A549 treated with dexamethasone at 1 μM for 4 hours (cell line): ENCODE measurements at places on chromosomes 13 and 19. TPM values are rescaled to one million over a fixed set of nuclear protein-coding genes. Genes with fewer than 3 reads are reported as not detected.

Gene CTXN1
- 8.2 to 19.6 TPM (median 17.2 TPM) in 5 replicates for total RNA-seq

Gene ZNF382
- total RNA-seq = 0.05 to 0.07 TPM (median 0.06 TPM) in 4 of 5 replicates, not detected in the other

Gene STAP2
- total RNA-seq = not detected in 5 replicates

Gene SPTBN4
- total RNA-seq = 0.41 to 0.73 TPM (median 0.66 TPM) in 5 replicates

Gene A1BG
- 8.6 to 11.0 TPM (median 10.2 TPM) in 5 replicates for total RNA-seq

Gene TGFB1
- total RNA-seq = 108 to 165 TPM (median 162 TPM) in 5 replicates

Gene FFAR2
- total RNA-seq = 0.03 to 0.06 TPM (median 0.04 TPM) in 4 of 5 replicates, not detected in the other

Gene SULT2A1
- 0.03 to 0.04 TPM in 2 of 5 replicates, not detected in the others for total RNA-seq

Gene ABHD13
- total RNA-seq = 4.0 to 5.4 TPM (median 5.0 TPM) in 5 replicates

Gene TPT1
- 1,881 to 2,356 TPM (median 2,290 TPM) in 5 replicates for total RNA-seq

Gene PTGER1
- total RNA-seq = 0.08 to 0.14 TPM (median 0.12 TPM) in 4 of 5 replicates, not detected in the other

Gene FPR2
- total RNA-seq = not detected in 5 replicates

Gene KISS1R
- total RNA-seq = 0.19 to 0.43 TPM (median 0.21 TPM) in 5 replicates

Gene KCNRG
- 0.33 to 0.97 TPM (median 0.74 TPM) in 4 of 5 replicates, not detected in the other for total RNA-seq

Gene SLC25A41
- 0.09 to 0.22 TPM (median 0.14 TPM) in 5 replicates for total RNA-seq

Gene PSG3
- total RNA-seq = 0.07 to 0.15 TPM (median 0.08 TPM) in 5 replicates

Gene CYP2F1
- total RNA-seq = not detected in 5 replicates

Gene PEAK3
- total RNA-seq = 0.15 to 0.41 TPM (median 0.31 TPM) in 5 replicates

Gene DMKN
- total RNA-seq = 31.6 to 41.1 TPM (median 36.7 TPM) in 5 replicates
